ENCODE measurements at places on chromosomes 2 and 18.

DNA sequence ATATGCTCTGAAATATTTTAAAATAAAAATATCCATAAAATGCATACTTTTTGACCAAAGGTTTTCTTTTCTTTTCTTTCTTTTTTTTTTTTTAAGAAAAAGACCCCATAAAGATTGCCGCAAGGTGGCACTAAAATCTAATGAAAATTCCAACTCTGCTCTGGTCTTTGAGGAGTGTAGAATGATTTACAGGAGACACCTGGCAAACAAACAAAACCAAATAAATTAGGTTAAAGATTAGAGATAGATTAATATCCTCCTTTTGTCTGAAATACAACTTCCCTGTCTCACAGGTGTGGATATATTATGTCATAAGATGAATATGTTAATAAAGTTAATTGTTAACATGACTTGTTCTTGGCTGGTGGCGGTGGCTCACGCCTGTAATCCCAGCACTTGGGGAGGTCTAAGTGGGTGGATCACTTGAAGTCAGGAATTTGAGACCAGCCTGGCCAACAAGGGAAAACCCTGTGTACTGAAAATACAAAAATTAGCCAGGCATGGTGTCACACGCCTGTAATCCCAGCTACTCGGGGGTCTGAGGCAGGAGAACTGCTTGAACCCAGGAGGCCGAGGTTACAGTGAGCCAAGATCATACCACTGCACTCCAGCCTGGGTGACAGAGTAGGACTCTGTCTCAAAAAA lies 3.5 kb upstream of the RHOB start:
- DNase-seq: peak; percentile 11

DNA sequence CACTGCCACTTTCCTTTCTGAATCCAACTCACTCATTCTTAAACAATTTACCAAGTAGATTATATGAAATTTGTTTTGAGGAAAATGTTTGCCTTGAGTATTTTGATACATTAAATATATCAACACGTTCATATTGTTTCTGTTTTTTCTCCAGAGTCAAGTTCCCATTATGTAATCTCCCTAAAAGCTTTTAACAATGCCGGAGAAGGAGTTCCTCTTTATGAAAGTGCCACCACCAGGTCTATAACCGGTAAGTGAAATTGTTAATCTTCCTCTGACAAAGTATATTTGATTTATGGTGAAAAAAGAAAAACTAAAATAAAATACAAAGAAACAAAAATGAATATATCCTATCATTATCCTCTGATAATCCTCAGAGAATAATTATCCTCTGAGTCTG lies 838.6 kb downstream of the MBD2 start:
- DNase-seq: no peak

DNA sequence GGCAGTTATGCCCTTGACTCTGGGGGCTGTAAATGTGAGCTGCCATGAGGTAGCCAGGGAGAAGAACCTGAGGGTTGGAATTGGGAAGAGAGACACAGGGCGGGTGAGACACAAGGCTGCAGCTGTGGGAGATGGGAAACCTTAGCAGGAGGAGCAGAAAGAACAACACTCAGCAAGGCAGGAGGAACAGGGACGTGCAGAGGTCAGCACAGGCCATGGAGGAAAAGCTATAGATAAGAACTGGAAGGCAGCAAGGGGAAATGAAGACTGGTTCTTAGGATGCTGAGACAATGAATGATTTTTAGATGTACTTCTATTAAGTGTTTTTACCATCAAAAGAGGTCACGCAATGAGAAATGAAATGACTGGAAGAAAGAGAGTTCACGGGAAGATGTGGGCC lies 80.2 kb downstream of the USP40 start:
- no peak for DNase-seq

- no peak for DNase-seq
These were observed 180.3 kb downstream of the GCA start for GRCh38 chr2:162524192-162524591.

DNA sequence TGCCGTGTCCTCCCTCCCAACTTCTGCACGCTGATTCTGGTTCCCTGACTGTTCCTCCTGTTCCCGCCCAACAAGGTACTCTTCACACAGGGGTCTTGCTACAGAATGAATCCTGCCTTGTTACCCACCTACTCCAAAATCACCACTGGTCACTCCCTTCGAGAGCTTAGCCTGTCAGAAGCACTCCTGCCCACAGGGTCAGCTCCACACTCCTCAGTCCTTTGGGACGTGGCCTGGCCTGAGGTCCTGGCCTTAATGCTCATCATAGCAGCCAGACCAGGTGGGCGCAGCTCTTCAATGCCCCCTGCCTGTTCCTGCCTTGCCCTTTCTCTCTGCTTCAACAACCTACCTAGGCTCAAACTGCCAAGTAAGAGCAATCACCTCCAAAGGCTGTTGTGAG lies 27.8 kb upstream of the ID2 start:
- DNase-seq: no peak

DNA sequence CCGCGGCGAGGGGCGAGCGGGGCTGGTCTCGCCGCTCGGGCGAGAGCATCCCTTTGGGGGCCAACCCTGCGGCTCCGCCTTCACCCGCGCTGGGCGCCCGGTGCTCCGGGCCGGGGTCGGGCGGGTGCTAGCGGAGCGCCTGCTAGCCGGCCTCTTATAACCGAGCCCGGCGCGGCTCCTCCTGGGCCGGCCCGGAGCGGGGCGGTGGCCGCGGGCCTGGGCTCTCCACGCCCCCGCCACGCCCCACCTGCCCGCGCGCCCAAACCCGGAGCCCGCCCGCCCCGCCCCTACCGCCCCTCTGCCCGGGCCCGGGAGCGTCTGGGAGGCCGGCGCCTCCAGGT lies at the start of gene FOXI3:
FOXI3 (minus strand) TSS at position 129 of the 341 bp plus-strand sequence. CDS start 158 bp downstream, outside the sequence.
- no peak for DNase-seq

- DNase-seq: no peak
These were observed 177.5 kb downstream of the LPIN1 start for GRCh38 chr2:11923935-11924334.

DNA sequence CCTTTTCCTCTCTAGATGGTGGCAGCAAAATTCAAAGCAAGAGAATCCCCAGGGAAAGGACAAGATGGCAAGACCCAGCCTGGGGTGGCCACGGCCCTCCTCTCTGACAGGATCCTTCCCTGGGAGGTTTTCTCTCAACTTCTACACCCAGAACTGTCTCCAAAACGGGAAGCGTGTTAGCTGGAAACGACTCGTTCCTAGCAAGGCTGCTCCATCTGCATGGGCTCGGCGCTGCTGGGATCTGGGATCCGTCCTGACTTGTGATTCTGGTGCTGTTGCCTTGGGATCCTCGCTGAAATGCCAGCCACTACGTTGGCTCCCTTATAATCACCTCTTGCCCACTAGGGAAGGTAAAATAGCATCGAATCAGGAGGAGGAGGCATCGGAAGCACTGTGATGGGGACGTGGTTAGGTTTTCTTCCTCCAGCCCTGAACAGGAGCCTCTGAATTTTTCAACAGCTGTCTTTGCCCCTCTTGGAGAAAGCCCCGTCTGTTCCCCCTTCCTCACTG lies 514.8 kb upstream of the MYT1L start:
- DNase-seq: no peak

- DNase-seq: no peak
These were observed 5.2 kb downstream of the TMEM127 start for GRCh38 chr2:96260387-96261260.

DNA sequence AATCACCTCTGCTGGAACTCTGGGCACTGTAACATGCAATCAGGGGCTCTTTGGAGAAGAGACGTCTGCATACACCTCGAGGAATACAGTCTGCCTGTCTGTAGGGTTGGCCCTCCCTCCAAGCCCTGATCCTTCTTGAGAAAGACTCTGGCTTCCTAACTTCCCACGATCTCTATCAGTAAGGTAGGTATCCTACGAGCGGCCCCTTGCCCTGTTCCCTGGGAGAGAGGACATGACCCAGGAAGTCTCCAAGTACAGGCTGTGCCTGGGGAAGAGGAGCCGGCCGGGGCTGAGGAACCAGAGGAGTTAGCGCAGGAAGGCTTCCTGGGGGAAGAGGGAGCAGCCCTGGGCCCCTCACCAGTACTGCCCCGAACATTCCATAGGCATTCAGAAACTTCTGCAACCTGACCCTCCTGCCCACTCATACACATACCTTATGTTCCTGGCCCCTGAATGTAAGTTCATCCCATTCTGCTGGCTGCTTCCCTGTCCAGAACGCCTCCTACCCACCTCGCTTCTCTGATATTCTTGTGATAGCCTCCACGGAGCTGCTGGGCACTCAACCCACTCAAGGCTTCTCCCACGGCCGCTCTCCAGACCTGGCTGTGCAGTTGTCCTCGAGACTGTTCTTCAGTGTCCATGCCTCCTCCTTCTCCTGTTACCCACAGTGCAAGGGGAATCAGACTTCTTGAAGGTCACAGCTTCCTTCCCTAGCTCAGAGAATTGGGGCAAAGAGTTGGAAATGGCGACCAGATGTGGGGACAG lies 116.1 kb downstream of the CYP26B1 start:
- DNase-seq: no peak

DNA sequence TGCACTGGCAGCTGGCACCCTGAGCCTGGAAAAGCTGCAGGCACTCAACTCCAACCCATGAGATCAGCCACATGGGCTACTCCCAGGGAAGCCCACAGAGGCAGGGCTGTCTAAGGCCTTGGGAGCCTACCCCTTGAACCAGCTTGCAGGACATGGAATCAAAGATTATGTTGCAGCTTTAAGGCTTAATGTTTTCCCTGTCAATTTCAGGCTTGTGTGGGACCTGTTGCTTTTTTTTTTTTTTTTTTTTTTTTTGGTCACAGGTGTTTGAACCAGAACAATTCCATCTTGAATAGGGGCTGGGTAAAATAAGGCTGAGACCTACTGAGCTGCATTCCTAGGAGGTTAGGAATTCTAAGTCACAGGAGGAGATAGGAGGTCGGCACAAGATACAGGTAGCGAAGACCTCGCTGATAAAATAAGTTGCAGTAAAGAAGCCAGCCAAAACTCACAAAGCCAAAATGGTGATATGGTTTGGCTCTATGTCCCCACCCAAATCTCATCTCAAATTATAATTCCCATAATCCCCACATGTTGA lies 7.5 kb upstream of the IL1A start:
- DNase-seq: no peak

- DNase-seq: no peak
These were observed 27.1 kb downstream of the SLC38A11 start for GRCh38 chr2:164928101-164928673.

GRCh38 chr2:226554701-226555100 lies 244.9 kb downstream of the IRS1 start:
- no peak for DNase-seq

GRCh38 chr2:36568516-36569246 lies 29.3 kb downstream of the FEZ2 start:
- no peak for DNase-seq

- DNase-seq: no peak
These were observed 115.7 kb upstream of the KLF7 start for GRCh38 chr2:207281436-207281835.

Measured in mesothelial cell of epicardium (in vitro differentiated cells).